ENCODE measurements at places on chromosomes 7 and 10.

GRCh38 chr7:63998549-63998948 is at the start of gene ZNF722:
ZNF722 (plus strand) TSS chr7:63998849; CDS start chr7:63998962, 113 bp downstream.
- no peak for DNase-seq

DNA sequence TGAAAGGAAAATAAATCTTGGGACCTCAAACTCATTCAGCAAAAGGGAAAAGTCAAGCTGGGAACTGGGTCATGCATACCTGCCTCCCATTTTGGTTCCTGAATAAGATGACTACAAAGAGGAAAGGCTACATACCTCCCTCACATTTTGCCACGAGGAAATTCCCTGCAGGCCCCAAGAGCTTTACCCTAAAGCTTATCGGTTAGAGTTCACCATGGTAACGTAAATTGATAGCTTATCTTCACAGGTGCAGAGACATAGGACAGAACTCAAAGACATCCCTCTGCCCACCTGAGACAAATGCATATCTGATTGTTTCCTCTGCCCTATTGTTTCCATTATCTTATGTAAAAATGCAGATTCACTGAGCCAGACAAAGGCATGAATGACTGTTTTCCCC is 31.5 kb upstream of the GRB10 start:
- DNase-seq: no peak

DNA sequence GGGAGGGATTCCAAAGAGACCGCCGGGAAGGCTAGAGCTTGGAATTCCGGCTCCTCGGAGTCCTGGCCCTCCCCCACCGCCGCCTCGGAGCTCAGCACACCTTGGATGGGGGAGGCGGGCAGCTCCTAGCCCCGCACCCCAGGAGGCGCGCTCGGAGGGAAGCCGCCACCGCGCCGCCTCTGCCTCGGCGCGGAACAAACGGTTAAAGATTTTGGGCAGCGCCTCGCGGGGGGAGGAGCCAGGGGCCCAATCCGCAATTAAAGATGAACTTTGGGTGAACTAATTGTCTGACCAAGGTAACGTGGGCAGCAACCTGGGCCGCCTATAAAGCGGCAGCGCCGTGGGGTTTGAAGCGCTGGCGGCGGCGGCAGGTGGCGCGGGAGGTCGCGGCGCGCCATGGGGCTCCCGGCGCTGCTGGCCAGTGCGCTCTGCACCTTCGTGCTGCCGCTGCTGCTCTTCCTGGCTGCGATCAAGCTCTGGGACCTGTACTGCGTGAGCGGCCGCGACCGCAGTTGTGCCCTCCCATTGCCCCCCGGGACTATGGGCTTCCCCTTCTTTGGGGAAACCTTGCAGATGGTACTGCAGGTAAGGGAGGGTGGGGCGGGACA is at the start of gene CYP26A1:
Gene CYP26A1 (plus strand): TSS at position 355 of the 608 bp plus-strand sequence. CDS start 42 bp downstream, at position 397.
- no peak for DNase-seq

DNA sequence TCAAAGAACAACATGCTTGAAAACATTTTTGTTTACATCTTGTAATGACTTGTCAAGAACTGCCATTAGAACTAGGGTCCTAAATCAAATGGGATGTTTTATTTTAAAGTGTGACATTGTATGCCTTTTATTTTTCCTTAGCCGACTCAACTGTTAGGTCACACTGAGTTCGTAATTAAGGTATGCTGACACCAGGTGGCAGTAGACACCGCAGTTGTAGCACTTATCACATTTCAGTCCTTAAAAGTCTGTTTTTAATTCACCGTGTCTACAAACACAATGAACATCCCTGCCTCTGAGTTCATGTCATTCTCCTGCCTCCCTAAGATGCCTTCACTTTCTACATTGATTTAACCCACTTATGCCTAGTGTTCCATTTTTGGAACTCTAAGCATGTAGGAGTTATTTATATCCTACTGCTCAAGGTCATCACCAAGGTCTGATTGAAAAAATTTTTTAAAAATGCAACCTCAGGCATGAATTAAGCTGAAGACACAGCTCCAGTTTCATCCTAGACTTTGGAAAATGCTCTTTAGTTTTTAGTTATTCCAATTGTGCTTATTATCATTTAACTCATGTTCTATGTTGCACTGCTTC is 186.1 kb downstream of the BMPER start:
- no peak for DNase-seq

GRCh38 chr7:141617280-141617679 is 66.1 kb downstream of the AGK start:
- DNase-seq: no peak

DNA sequence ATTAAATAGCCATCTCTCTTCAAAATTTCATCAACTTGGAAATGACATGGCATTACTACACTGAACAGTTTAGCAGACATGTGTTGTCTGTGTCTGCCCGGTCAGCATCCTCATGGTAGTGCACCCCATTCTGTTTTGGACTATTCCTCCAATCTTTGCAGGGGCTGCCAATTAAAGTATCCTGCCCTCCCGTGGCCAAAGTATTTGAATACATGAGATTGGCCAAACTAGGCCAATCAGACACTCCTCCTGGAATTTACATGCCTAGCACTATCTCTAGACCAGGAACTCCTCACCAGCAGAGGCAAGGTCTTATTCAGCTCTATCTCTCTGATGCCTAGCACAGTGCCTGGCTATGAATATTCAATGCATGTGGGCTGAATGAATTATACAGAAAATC is 4.4 kb downstream of the SHTN1 start:
- no peak for DNase-seq

GRCh38 chr7:155268921-155269650 is 28.6 kb upstream of the INSIG1 start:
- DNase-seq: no peak

DNA sequence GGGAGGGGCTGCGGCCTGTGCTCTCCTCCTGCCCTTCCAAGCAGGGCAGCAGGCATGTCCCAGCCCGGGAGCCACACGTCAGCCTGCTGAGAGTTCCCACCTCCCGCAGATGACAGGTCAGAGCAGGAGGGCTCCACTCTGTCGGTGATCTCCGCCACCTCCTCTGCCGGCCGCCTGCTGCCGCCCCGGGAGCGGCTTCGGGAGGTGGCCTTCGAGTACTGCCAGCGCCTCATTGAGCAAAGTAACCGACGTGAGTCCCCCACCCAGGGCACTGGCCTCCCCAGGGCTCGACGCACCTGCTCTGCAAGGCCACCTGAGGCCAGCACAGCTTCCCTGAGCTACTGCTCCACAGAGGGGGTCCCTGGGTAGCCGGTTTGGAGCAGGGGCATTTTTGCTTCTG is 9.4 kb downstream of the AP5Z1 start:
- DNase-seq: no peak

DNA sequence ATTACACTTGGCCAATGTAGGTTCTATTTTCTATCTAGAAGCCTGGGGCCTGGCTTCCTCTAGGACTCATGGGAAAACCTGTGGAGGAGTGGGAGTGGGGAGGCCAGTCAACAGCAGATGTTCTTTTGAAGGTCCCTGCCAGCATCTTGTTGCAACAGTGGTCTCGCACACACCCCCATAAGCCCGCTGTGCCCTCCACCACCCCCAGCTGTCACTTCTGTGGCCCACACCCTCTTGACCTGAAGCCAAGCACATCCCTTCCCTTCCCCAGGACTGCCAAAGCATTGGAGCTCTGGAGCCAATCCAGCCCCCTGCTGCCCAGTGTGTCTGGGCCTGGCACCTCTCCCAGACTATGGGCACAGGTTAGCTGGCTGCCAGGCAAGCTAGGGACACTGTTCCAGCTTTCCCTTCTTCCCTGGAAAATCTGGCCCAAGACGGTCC is 1.9 kb upstream of the STX1A start:
- DNase-seq: no peak

- DNase-seq: no peak
These were observed 559 bp downstream of the VWC2 start for GRCh38 chr7:49773936-49774458.

GRCh38 chr7:120760050-120760449 is 97.9 kb downstream of the TSPAN12 start:
- no peak for DNase-seq

DNA sequence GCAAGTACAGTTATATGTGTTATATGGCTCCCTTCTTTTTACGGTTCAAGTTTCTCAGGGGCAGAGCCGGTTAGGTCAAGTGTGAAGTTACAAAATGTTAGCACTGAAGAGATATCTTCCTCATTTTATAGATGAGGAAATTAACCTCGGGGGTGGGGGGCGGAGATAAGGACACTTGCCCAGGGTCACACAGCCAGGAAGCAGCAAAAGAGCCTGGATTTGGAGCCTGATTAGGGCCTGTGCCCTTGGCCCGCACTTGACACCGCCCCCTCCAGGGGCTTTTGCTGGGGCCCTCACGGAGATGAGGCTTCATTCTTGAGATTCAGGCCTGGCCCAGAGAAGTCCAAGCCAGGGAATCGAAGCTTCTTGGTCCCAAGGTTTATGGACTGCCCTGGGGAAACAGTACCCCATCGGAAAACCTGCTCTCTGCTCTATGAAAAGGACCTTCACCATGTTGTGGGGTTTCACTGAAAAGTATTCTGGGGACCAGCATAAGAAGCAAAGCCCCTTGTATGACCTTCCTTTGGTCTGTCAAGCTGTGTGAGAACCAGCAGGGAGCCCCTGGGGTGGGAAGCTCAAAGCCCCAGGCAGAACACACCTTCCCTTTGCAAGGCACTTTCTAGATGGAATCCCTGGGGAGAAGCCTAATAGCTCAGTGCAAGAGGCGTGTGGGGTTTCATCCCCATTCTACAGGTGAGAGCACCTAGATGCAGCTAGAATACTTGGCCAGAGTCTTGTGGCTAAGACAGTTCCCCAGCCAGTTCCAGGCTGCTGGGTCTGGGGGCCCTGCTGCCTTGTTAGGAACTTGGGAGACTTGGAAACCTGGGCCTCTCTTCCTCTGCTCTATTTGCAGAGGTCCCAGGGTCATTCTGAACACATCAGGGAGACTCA is 21.9 kb downstream of the UNC5B start:
- no peak for DNase-seq

GRCh38 chr7:137957887-137958286 is 44.0 kb downstream of the CREB3L2 start:
- no peak for DNase-seq

DNA sequence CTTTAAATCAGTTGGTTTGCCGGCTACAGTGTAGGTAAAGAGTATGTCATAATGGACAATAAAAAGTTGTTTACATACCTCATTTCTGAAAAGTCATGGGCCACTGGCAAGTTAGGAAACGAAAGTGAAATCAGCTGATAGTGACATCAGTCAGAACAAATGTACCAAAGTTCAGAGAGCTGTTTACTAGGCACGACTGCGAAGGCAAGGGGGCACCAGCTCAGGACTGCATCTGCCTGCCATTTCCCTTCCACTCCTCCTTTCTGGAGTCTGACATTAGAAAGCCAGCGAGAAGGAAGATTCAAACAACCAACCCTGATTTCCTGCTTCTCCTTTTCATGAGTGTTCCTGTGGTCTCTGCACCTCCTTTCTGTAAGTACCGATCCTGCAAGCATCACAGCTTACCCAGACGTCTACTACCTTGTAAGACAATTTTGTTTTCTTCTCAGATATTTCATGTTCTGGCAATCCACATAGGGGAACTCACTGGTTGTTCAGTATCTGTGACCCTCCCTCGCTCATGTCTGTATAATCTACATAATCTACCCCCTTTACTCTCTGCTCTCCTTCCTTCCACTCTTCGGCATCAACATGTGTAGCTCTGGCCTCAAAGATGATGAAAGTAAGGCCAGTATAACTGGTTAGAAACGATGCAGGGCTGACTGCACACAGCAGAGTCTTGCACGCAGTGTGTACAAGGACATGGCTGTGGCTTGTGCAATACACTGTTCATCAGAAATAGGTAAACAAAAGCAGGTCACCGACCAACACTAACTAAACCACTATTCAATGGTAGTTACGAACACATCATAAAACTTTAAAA is at the start of gene TMEM140:
Gene TMEM140 (plus strand): TSS at position 174 of the 823 bp plus-strand sequence. CDS start 16,370 bp downstream, outside the sequence.
- no peak for DNase-seq

- DNase-seq: no peak
These were observed 32.9 kb upstream of the PHYHIPL start for GRCh38 chr10:59143544-59143943.

DNA sequence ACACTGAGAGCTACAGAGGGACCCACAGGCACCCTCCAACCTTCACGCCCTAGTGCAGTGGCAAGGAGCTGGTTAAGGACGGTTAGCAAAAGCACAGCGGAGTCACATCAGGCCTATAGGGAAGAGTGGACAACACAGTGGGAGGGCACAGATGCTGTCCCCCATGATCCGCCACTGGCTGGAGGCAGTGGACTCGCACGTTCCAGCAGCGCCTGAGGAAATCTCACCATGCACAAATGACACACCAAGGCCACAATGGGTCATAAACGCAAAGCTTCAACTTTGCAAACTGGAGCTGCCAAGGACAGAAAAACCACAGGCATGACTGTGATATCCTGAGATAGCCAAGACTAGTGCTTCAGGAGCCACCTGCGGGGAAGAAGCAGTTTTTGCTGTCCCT is 58.8 kb downstream of the GRB10 start:
- no peak for DNase-seq

DNA sequence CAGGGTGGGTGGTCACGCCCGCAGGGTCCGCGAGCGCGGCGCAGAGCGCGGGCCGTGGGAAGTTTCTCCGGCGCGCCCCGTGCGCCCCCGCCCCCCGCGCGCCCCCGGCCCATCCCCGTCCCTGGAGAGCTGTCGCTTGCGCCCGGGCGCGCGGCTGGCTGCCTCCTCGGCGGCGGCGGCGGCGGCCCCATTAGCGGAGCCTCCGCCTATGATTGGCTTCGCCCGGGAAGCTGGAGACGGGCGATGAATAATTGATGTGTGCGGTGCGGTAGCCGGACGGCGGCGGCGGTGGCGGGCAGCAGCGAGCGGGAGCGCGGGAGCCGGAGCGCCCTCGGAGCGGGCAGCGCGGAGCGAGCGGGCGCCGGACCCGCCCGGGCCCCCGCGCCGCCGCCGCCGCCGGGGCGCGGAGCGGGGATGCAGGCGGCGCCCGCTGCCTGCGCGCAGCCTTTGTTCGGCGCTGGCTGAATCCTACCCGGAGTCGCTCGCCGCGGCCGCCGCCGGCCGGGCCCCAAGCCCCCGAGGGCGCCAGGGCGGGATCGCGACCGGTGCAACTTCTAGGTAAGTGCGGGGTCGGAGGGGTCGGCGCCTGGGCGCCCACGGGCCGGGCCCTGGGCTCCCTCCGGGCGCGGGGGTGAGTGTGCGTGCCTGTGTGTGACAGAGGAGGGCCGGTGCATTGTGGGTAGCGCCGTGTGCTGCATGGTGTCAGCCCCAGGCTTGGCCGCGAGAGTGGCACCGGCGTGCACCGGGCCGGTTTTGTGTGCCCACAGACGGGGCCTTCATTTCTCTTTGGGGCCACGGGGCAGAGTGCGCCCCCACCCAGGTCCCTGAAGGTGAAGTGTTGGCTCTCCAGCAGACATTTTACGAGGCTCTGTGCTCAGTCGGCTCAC is 103.8 kb upstream of the PPIF start:
- no peak for DNase-seq

DNA sequence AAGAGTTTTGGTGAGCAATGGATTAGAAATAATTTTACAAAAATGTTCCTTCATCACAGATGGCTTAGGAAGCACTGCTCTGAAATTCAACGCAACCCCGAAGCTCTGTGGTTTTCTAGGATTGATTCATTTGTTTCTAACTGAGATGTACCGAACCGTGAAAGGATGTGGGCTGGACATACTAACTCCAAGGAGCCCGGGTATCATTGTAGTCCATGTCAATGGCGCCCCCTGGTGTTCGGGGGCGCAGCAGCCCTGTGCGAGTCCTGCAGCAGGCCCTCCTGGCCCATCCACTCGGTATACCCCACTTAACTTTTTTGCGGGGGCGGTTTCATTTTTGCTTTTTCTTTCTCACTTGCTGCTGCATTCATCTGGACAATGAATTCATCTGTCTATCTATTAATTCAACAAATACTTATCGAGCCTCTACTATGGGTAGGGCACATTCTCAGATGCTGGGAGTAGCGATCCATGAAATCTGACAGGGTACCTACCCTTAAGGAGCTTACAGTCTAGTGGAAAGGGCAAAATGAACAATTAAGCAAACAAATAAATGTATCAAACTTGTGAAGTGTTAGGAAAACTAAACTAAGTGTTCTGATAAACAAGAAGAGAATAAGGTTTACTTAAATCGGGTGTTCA is 25.2 kb upstream of the ITPRID1 start:
- no peak for DNase-seq
